ENCODE measurements at places on chromosomes 3 and 15. TPM values are rescaled to one million over a fixed set of nuclear protein-coding genes. Genes with fewer than 3 reads are reported as not detected.

DNA sequence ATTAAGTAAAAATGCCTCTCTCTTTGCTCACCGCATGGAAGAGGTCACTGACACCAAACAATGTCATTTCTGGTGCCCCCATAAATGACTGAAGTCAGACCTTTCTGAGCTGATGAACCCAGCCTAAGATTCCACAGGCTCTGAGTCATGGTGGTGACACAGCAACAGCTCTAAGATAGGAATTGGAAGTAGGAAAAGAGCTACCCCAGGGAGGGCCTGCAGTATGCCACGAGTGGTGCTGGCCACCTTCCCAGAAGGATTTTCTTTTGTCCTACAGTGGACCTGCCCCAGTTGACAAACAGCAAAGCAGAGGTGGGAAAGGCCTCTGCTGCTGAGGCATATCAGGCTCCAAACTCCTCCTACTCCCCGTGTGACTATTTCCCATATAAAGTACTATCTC lies 208.1 kb downstream of the MINAR1 start:
- DNase-seq, result no peak

DNA sequence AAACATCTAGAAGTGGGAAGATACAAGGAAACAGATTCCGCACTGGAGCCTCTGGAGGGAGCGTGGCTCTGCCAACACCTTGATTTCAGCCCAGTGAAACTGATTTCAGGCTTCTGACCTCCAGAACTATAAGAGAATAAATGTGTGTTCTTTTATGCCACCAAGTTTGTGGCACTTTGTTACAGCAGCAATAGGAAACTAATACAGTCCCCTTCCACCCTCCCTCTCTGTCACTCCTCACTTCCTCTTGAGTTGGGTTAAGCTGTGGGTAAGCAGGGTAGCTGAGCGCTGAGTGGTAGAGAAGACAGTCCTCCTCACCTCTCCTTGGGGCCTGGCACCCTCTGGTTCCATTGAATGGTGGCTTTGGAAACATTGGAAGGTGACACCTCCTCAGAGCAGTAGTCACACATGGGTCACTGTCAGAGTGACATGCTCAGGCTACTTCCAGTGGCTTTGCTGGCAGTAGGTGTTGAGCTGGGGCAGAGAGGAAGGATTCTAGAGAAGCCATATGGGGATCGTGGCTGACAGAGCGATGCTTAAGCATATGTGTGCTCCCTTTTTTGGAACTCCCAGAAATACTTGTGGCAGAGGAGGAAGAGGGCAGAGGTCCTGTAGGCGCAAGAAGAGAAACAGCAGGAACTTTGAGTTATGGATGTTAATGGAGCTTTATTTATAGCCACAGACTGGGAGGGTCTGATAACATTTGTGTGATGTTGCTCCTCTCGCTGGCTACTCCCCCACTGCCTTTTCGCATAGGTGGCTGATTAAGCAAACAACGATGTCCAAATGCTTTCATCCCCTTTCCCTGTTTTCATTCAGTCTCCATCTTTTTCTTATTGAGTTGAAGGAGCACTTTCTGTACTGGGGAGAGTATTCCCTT lies 14.8 kb upstream of the HCN4 start:
- no peak for DNase-seq

GRCh38 chr3:17743658-17743995 lies 1.2 kb upstream of the TBC1D5 start:
- no peak for DNase-seq

Gene RARB
- 1.8 TPM for total RNA-seq
